Endothelial cell (in vitro differentiated cells): ENCODE measurements at places on chromosomes 1 and 21.

DNA sequence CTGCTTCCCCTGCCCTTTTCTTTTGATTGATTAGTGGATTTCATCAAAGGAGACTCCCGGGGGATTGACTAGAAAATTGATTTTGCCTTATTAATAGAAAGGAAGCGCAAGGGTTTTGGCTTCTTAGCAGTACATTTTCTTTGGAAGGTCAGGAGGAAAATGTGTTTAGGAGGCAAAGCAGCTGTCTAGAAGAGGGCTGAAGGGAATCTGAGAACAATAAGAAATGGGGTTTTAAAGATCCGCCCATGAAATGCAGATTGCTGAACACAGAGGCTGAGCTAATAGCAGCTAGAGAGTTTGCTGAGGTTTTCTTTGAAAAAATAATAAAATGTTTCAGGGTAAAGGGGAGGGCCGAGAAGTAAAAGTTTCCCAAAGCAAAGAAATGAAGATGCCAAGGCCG lies 4.9 kb downstream of the SERTAD4 start:
- no peak for DNase-seq
- peaks cover 7% of the 10 kb centered on the region for H3K4me1 ChIP-seq
- H3K4me3 ChIP-seq: no peak overlapping the region
- H3K36me3 ChIP-seq: no peaks in the 10 kb centered on the region
- H3K27ac ChIP-seq: no peak overlapping the region

- DNase-seq: no peak
- H3K27ac ChIP-seq: no peak overlapping the region
- H3K27me3 ChIP-seq: peaks cover 10% of the 10 kb centered on the region
- H3K36me3 ChIP-seq: no peaks in the 10 kb centered on the region
Observed at GRCh38 chr1:2972879-2973575, 48.2 kb upstream of the ACTRT2 start.

DNA sequence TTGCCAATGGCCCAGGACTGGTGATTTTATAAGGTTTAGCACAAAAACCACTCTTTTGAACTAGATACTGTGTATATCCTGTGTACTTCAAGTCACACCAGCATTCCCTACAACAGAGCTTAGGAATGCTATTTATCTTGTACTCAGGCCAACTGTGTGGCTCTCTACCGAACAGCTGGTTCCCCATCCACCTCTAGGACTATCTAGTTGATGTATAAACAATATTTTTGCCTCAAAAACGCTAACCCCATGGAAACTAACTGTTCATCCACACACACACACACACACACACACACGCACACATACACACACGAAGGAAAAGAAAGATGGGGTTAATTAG lies 28.7 kb upstream of the SLC45A3 start:
- H3K4me1 ChIP-seq: peaks cover 23% of the 10 kb centered on the region
- DNase-seq: no peak
- no peaks in the 10 kb centered on the region for H3K27me3 ChIP-seq
- H3K27ac ChIP-seq: no peak overlapping the region
- no peak overlapping the region for H3K4me3 ChIP-seq
- H3K36me3 ChIP-seq: peaks cover 6% of the 10 kb centered on the region

GRCh38 chr21:27369978-27370571 lies 403.2 kb upstream of the ADAMTS5 start:
- no peak for DNase-seq
- H3K36me3 ChIP-seq: no peaks in the 10 kb centered on the region
- H3K4me1 ChIP-seq: peaks cover 4% of the 10 kb centered on the region
- H3K27ac ChIP-seq: no peak overlapping the region
- no peak overlapping the region for H3K4me3 ChIP-seq
- H3K27me3 ChIP-seq: no peaks in the 10 kb centered on the region

GRCh38 chr1:9691108-9691445 lies 39.5 kb downstream of the PIK3CD start:
- H3K36me3 ChIP-seq: peaks cover 10% of the 10 kb centered on the region
- no peak for DNase-seq
- H3K27me3 ChIP-seq: no peaks in the 10 kb centered on the region
- H3K4me3 ChIP-seq: peak overlapping the region; percentile 94

GRCh38 chr21:39562791-39563770 lies 49.7 kb upstream of the B3GALT5 start:
- no peak overlapping the region for H3K27ac ChIP-seq
- no peak for DNase-seq
- no peaks in the 10 kb centered on the region for H3K4me1 ChIP-seq

DNA sequence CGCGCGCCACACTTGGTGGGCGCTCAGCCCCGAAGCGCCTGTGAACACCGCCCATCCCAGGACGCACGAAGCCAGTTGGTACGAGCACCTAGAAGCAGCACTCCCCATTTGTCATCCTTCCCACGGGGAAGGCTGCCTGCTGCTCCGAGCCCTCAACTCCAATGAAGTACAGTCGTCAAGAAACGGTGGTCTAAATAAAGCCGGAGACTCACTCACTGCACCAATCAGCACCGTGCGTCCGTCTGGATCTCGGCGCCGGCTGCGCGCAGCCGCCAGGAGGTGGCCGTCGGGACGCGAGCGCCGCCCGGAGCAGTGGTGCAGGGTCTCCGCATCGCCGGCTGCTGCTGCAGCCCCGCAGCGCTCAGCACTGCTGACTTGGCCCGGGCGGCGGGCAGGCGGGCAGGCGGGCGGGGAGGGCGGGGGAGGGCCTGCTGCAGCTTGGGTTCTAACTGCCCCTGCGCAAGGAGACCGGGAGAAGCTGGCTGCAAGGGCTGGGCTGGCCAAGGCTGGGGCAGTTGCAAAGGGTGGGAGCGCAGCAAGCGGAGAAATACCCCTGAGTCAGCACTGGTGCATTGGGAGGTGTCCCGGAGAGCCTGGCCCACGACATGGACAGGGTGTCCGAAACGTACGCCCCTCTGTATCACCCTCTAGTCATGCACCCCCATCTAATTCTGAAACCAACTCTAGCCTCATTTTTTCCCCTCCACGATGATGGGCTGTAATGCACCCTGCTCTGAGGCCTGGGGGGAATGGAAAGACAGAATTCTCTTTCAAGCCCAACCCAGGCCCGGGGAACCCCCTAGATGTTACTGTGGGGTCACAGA lies 35.8 kb upstream of the H6PD start:
- H3K4me1 ChIP-seq: peaks cover 21% of the 10 kb centered on the region
- H3K27ac ChIP-seq: no peak overlapping the region
- peaks cover 28% of the 10 kb centered on the region for H3K27me3 ChIP-seq
- H3K36me3 ChIP-seq: peaks cover 4% of the 10 kb centered on the region
- H3K4me3 ChIP-seq: no peak overlapping the region

DNA sequence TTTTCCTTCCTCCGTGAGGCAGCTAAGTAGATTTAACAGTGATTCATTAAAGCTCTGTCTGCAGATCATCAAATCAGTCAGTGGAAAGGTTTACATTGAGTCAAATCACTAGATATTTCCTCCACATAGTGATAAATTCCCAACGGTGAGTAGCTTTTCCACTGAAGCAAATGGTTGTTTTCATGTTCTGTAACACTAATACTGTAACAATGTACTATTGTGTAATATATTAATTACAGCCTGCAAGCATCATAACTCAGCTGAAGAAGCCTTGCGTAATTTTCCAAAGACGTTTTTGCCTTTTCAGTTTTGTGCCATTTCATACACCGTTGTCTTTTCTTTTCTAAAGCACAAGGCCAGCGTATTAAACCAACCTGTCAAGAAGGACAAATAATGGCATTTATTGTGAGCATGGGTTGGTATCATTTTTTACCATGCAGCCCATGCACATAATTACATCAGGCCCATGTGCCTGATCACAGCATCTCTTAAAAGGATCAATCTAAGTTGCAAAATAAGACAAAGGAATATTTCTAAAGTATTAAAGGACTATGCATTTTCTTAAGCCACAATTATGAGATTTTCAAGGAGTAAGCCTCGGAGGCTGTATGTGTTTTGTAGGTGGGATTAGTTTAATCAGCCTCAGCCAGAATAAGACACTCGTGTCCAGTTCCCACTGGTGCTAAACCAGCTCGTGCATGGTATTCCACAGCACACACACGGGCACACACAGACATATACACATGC lies 16.7 kb upstream of the PDE9A start:
- no peak for DNase-seq
- H3K36me3 ChIP-seq: no peaks in the 10 kb centered on the region
- no peak overlapping the region for H3K27ac ChIP-seq
